ENCODE measurements at places on chromosomes 5 and 9.

DNA sequence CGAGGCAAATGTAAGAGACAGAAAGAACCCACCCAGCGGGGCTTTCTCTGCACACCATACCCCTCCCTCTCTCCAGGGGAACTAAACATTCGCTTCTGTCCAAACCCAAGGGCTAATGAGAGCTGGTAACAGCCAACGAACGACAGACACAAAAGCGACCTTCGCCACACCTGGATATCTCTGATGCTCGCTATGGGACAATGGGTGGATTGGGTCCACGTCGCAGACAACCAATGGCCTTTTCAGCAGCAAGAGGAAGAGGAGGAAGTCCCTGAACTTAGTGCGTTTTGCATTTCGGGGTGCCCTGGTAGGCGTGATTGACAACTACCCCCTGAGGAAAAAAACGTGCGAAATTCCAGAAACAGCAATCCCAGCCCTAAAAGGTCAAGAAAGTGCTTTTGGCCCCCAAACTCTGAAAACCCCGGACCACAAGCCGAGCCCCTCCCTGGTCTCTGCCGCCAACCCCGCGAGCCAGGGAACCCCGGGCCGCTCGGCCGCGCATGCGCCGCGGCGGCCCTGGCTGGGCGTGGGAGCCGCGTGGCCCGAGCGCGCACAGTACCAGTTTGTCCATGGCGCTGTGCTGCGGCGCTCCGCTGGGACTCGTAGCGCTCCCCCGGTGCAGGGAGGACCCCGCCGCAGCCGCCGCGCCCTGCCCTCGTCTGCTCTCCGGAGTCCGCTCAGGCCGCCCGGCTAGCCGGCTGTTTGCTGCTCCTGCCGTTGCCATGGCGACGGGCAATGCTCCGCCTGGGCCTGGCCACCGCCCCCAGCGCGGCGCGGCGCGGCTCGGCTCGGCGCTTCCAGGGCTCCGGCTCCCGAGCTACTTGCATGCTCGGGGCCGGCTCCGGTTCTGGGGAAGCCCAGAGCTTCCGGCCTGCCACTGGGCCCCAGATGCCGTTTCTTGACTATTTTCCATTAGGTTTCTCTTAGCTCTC lies 66.9 kb upstream of the DNAH5 start:
- DNase-seq: peak; percentile 97

DNA sequence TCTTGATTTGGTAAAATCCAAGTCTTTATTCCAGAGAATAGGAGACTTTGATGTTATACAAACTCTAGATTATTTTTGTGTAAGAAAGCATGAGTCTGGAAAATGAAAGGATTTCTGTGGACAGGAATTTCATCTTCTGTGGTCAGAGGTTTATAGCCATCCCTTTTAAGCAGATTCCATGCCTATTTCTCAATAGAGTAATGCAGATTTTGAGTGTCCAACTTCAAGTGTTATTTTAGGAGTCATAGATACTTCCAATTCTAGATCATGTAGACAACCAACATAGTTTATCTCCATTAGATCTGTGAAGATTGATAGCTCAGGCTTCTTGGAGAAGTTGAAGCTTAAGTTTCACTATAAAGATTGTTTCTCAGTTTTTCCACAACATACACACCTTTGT lies 379.7 kb downstream of the PSAT1 start:
- DNase-seq: peak; percentile 57

- no peak for DNase-seq
Measured at GRCh38 chr9:89695441-89695891, 90.7 kb downstream of the GADD45G start.

- DNase-seq: peak; percentile 14
Measured at GRCh38 chr9:74526215-74526614, 29.1 kb downstream of the RORB start.

GRCh38 chr5:127587246-127587917 lies 61.5 kb upstream of the CTXN3 start:
- no peak for DNase-seq

- DNase-seq: no peak
Measured at GRCh38 chr5:138937392-138938387, 62.6 kb upstream of the LRRTM2 start.

DNA sequence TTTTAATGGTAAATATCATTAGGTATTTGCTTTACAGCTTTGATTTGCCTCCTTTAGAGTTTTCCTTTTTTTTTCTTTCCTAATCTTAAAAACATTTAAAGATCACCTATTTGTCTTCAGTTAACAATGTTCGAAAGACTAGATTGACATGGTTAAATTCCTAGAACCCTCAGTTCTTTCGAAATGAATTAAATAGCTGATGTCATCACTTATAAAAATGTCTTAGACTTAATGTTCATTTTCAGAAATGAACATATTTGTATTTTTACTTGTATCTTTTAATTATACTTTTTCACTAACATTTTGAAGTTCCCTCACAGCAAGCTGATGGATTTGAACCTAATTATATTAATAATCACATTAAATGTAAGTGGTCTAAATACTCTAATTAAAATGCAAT lies 205.3 kb upstream of the IRX4 start:
- DNase-seq: no peak

GRCh38 chr5:19608444-19609002 lies 379.5 kb downstream of the CDH18 start:
- DNase-seq: peak; percentile 4

GRCh38 chr5:159411115-159411514 lies 80.8 kb upstream of the IL12B start:
- DNase-seq: no peak

- DNase-seq: no peak
Measured at GRCh38 chr5:178449163-178450070, 140.8 kb downstream of the COL23A1 start.

DNA sequence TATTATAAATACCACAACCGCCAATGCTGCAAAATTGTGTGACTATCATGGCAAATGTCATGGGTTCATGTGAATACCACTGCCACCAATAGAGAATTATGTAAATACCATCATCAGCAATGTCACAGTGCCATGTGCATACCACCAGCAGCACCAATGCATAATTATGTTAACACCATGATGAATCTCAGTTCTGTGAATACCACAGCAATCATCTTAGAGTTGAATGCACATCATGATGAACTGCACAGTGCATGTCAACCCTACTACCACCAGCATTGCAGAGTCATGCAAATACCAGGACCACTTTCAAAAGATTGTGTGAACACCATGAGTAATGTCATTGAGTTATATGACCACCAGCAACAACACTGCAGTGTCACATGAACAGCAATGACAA lies 63.2 kb downstream of the SHC3 start:
- no peak for DNase-seq

- DNase-seq: no peak
Measured at GRCh38 chr5:173762045-173762444, 126.1 kb upstream of the CPEB4 start.
